AG08396 (cell line): ENCODE measurements at places on chromosomes 3 and 15.

GRCh38 chr3:133757701-133758567 lies 11.7 kb downstream of the TF start:
- DNase-seq: no peak

DNA sequence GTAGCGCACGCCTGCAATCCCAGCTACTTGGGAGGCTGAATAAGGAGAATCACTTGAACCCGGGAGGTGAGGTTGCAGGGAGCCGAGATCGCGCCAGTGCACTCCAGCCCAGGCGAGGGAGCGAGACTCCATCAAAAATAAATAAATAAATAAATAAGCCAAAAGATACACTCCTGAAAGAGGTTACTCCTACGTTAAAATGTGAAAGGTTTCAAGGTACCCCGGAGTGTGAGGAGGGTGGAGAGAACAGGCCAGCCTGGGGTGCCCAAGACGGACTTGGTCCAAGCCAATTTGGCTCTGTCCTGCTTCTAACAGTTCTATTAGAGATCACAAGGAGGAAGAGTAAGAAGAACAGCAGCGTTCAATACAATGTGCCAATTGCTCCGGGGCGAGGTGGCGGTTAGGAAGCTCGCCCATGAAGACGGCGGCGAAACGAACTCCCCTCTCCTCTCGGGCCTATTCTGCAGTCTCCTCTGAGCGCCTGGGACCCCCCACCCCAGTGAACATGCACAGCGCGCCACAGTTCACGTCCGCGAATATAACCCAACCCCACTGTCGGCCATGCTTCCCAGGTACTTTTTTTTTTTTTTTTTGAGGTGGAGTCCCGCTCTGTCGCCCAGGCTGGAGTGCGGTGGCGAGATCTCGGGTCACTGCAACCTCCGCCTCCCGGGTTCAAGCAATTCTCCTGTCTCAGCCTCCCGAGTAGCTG lies 942 bp downstream of the ELP6 start:
- DNase-seq: no peak

- DNase-seq: no peak
Measured at GRCh38 chr3:14810070-14810791, 8.5 kb upstream of the FGD5 start.

DNA sequence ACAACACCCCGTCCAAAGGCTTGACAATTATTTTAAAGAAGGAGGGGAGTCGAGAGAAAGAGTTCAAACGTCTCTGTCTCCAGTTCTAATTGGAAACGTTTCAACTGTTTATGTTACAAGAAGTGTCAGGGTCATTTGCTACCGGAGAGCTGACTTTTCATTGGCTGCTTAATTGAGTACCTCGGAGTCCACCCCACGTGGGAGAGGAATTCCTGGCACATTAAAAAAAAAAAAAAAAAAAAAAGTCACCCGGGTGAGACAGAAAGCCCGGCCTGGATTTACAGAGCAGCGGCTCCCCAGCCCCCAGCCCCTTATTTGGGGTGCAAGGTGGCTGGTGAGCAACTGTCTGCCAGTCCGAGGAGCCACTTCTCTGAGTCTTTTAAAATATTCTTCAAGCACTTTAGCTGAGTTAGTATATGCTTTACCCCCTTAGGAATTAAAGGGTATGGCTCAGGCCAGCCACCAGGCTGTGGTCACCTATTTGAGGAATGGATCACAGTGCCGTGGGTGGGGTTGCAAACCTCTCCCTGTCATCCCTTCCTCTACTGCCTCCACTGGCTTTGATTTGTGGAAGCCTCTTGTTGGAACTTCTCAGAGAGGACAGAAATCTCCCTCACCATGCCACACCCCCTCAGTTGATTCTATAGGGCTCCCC lies 3.9 kb upstream of the TLE3 start:
- DNase-seq: peak; percentile 87

GRCh38 chr3:198017090-198017489 lies 57.1 kb downstream of the LMLN start:
- DNase-seq: no peak
